SJSA1 (cell line): ENCODE measurements at places on chromosomes 13 and 19. TPM values are rescaled to one million over a fixed set of nuclear protein-coding genes. Genes with fewer than 3 reads are reported as not detected.
A peak's percentile ranks its signal among the peaks of the same experiment; 100 is the strongest.

DNA sequence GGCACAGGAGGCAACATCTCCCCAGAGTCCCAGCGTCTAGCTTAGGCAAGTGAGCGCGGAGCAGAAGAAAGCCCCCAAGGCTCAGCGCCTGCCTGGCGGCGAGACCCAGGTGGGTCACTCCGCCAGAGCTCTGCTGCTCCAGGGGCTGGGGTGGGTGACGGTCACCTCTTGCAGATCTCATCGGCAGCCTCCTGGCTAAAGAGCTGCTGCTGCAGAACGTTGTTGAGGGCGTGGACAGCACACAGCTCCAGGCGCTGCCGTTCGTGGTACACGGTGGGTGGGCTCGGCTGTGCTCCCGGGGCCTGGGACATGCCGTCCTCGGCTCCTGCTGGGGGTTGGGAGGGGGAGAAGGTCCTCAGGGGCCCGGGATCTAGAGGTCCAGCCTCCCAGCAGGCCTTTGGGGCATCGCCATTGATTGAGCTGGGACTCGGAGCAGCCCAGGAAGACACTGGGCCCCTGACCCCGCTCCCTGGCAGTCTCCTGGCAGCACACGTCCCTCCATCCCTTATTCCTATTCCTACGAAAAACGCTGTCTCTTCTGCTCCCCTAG lies 795 bp downstream of the JOSD2 start:
- H3K36me3 ChIP-seq: 0 out of 2 replicates have a peak, but pooled peaks cover 4% of the 10 kb centered on the region
- peak overlapping the region; percentile 57 for H3K4me3 ChIP-seq
- DNase-seq: no peak
- 0 out of 2 replicates have a peak, but pooled peaks cover 2% of the 10 kb centered on the region for H3K27me3 ChIP-seq
- H3K27ac ChIP-seq: no peak overlapping the region

Gene NR2F6
- 55.1 and 64.8 TPM in 2 replicates for total RNA-seq

DNA sequence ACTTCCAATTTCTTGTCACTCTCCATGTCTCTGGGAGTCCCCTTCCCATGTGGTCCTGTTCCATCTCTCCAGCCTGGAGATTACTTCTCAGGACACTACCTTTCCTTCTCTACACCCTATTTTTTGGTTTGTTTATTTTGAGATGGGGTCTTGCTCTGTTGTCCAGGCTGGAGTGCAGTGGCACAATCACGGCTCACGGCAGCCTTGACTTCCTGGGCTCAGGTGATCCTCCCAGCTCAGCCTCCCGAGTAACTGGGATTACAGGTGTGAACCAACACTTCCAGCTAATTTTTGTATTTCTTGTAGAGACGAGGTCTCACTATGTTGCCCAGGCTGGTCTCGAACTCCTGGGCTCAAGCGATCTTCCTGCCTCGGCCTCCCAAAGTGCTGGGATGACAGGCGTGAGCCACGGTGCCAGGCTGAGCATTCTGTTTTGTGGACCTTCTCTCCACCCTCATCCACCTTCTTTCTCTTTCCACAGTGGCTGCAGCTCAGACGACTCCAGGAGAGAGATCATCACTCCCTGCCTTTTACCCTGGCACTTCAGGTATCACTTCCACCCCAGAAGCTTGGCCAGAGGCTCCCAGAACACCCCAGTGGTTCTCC lies 644 bp downstream of the HCST start:
- no peak for DNase-seq
- H3K27ac ChIP-seq: no peak overlapping the region
- no peak overlapping the region for H3K4me3 ChIP-seq
- H3K4me1 ChIP-seq: peaks cover 25% of the 10 kb centered on the region

GRCh38 chr19:19076476-19076875 lies 12.7 kb downstream of the SLC25A42 start:
- no peak for DNase-seq
- H3K4me1 ChIP-seq: no peaks in the 10 kb centered on the region
- no peak overlapping the region for H3K27ac ChIP-seq

GRCh38 chr13:63044589-63045313 lies 1629.1 kb upstream of the PCDH20 start:
- H3K27me3 ChIP-seq: no peaks in the 10 kb centered on the region
- H3K27ac ChIP-seq: no peak overlapping the region
- no peak for DNase-seq

DNA sequence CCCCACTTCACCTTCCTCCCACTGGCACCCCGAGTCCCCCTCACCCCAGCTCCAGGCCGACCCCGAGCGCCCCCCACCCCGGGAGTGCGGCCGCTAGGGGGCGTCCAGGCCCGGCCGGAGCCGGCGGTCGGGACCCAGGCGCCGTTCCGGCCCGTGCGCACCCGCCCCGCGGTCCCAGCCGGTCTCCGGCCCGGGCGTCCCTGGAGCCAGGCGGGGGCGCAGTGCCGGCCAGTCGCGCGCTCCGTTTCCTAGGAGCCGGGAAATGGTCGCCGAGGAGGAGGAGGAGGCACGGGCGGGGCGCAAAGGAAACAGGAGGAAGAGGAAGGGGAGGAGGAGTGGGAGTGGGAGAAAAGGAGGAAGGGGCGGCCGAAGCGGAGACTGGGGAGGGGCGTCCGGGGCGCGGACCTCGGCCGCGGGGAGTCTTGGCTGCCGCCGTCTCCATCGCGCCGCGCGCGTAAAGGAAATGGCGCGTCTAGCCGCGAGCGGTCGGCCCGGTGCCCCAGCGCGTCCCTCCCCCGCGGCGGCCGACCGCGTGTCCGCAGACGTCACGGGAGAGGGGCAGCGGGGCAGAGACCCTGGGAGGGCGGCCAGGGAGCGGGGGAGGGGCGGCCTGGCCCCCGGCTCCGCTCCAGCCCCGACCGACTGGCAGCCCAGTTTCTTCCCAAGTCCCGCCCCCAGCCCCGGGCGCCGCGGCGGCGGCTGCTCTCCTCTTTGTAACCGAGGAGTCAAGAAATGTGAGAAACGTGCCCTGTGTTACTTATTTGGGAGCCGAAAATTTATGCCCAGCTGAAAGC lies 1.1 kb upstream of the KCTD15 start:
- peak overlapping the region; percentile 41 for H3K27ac ChIP-seq
- DNase-seq: peak; percentile 62
- H3K27me3 ChIP-seq: peaks cover 74% of the 10 kb centered on the region
- H3K4me1 ChIP-seq: peaks cover 17% of the 10 kb centered on the region
- H3K36me3 ChIP-seq: no peaks in the 10 kb centered on the region
- peak overlapping the region; percentile 45 for H3K4me3 ChIP-seq

DNA sequence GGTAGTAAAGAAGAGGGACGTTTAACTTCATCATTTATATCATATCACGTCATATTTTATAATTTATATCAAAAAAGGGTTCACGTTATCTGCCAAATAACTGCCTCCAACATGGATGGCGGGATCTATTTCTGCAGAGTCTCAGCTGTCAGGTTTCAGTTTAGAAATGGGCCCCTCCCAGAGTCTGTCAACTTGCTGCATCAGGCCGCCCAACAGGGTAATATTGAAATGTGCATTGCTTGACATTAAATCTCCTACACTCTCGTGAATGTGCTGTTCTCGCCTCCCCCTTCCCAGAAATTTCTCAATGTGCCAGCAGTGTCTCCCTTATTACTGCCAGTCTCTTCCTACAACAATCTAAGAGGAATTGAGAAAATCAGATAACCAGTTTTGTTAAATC lies 96.9 kb downstream of the TRPC4 start:
- DNase-seq: no peak
- H3K27ac ChIP-seq: no peak overlapping the region
- H3K36me3 ChIP-seq: no peaks in the 10 kb centered on the region
- H3K4me3 ChIP-seq: no peak overlapping the region
- H3K27me3 ChIP-seq: no peaks in the 10 kb centered on the region

Gene ZNF616
- 4.6 and 7.7 TPM in 2 replicates for total RNA-seq

- no peaks in the 10 kb centered on the region for H3K36me3 ChIP-seq
- H3K4me1 ChIP-seq: peaks cover 13% of the 10 kb centered on the region
These were observed 12.4 kb upstream of the RANBP3 start for GRCh38 chr19:5990289-5990797.

GRCh38 chr19:16359074-16359473 lies 34.4 kb downstream of the KLF2 start:
- no peaks in the 10 kb centered on the region for H3K27me3 ChIP-seq
- no peak overlapping the region for H3K27ac ChIP-seq
- no peak for DNase-seq
- H3K4me1 ChIP-seq: no peaks in the 10 kb centered on the region
- peaks cover 5% of the 10 kb centered on the region; the same call in 1 of the 2 replicates for H3K36me3 ChIP-seq

GRCh38 chr13:112962911-112963625 lies 5.9 kb upstream of the MCF2L start:
- no peaks in the 10 kb centered on the region for H3K4me1 ChIP-seq
- no peak overlapping the region for H3K4me3 ChIP-seq
- no peaks in the 10 kb centered on the region for H3K36me3 ChIP-seq
- DNase-seq: no peak

DNA sequence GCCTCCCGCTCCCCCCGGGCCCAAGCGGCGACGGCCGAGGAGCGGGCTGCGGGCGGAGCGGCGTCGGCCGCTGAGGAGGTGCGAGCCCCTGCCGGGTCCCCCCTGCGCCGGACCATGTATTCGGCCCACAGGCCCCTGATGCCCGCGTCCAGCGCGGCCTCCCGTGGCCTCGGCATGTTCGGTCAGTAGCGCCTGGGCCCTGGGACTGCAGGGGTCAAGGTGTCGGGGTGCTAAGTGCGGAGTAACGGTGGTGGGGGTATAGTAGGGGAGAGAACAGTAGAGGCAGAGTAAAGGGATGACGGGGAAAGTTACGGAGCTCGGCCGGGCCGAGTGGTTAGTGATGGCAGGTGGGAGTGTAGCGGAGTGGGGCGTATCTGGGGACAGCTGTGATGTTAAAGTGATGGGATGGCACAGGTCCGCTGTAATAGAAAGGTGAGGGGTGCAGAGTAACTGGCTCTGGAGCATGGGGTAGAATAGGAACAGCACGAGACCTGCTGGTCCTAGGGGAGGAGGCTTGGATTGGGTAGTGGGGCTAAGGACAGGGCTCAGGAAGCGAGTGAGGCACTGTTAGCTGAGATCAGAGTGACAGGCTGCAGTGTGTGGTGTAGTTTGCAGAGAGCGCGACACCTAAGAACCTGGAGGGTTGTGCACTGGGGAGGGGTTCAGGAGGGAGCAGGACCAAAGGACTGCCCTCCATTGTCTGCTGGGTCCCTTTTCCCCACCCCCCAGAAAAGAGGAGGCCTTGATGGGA lies 15.7 kb downstream of the CIC start:
- H3K36me3 ChIP-seq: peaks cover 40% of the 10 kb centered on the region
- H3K27me3 ChIP-seq: no peaks in the 10 kb centered on the region
- no peak overlapping the region for H3K27ac ChIP-seq
- DNase-seq: no peak
- H3K4me1 ChIP-seq: peaks cover 46% of the 10 kb centered on the region

Gene ETHE1
- 23.7 and 30.5 TPM in 2 replicates for total RNA-seq

DNA sequence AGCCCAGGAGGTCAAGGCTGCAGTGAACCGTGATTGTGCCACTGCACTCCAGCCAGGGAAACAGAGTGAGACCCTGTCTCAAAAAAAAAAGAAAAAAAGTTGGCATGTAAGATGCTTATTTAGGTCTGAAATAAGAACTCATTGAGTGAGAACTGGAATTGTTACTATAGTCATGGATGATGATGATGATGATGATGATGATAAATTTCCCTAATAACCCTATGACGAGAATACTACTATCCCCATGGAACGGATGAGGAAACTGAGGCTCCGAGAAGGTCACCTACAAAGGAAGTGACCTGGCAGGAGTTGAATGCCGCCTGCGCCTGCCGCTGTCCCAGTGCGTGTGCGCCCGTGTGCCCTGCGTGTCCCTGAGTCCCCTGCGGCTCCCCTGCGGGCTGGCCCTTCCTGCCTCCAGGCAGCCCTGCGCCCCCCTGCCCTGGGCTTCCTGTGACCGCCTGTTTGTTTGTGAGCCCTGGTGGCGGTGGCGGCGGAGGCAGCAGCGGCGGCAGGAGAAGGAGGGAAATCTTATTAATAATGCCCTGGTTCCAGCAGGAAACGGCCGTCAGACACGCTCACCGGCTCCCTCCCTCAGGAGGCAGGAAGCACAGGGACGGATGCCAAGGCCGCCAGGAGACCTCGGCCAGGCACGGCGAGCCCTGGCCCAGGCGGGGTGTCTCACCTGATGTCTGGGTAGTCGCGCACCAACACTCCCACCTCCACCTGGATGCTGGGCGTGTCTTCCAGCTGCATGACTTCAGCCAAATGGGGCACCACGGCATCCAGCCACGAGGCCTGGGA lies 29.6 kb downstream of the EXOC3L2 start:
- H3K27me3 ChIP-seq: peaks cover 41% of the 10 kb centered on the region
- H3K4me1 ChIP-seq: peaks cover 3% of the 10 kb centered on the region; the same call in 1 of the 2 replicates
- no peak overlapping the region for H3K4me3 ChIP-seq

DNA sequence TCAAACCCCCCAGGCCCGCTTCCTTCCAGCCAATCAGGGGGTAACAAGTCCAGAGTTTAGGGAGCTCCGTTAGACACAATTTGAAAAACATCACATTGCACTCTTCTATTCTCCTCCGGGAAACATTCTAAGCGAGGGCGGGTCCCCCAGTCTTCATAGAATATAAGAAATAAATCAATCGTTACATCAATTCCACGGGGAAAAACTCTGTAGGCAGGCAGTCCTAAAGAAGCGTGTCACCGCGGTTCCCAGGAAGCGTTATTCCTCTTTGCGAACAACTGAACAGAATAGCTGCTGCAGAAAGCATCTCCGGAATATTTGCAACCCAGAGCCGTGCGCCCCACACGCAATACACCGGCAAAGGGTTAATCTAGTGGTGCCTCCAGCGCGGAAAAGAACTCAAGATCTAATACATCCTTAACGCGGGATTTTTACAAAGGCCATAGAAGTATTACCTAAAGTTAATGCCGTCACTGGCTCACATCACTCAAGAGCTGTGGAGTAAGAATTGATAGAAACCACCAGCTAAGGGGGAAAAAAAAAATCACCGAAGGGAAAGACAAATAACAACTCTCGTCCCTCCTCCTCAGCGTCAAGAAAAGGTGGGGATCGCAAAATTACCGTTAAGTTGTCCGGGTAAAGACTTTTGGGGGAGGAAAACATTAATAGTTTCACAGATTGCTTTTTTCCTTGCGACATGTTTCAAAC lies 65.1 kb downstream of the KCNRG start:
- DNase-seq: peak; percentile 45
- H3K27ac ChIP-seq: peak overlapping the region; percentile 99
- H3K4me1 ChIP-seq: peaks cover 5% of the 10 kb centered on the region; the same call in 1 of the 2 replicates
- no peaks in the 10 kb centered on the region for H3K27me3 ChIP-seq
